ENCODE measurements at places on chromosomes 12 and 14.

GRCh38 chr12:867905-868304, 81.6 kb downstream of the RAD52 start:
- no peak for DNase-seq

- no peak for DNase-seq
Measured at GRCh38 chr14:68704736-68705720, 87.8 kb downstream of the ZFP36L1 start.

DNA sequence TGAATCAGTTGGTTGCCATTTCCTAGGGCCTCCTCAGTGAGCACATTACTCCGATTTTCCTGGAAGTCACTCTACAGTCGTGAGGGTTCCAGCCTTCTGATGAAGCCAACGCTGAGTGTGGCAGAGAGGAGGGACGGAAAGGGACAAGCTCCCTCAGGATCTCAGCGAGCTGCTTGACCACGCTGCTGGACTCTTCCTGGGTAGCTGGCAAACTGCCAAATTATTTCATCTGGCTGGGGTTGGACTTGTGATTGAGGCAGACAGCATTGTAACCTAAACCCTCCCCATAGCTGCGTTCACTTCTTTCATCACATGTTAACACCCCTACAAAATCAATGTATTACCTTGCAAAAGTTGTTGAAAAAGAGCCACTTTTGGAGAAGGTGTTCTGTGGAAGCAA, 69.6 kb upstream of the CHST11 start:
- peak; percentile 76 for DNase-seq

- no peak for DNase-seq
Measured at GRCh38 chr14:100450736-100451135, 127.6 kb downstream of the SLC25A47 start.

- peak; percentile 63 for DNase-seq
Measured at GRCh38 chr12:89351489-89352241, 636 bp downstream of the DUSP6 start.

- DNase-seq, result no peak
Measured at GRCh38 chr12:127399451-127399850, 867.5 kb upstream of the TMEM132C start.

DNA sequence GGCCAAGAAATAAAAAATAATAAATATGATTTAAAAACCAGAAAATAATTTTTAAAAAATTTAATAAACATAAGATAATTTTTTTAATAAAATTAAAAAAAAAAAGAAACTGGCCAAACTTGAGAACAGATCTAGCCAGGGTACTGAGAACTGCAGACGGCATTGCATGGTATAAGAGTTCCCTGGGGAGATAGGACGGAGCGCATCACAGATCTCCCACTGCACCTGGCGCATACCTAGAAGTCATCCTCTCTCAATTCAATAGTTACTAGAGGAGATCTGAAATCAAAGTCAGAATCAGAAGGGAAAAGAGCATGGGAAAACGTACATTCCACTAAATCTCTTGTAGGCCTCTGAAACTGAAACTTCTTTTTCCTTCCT, 58.9 kb upstream of the BCL2L14 start:
- no peak for DNase-seq

DNA sequence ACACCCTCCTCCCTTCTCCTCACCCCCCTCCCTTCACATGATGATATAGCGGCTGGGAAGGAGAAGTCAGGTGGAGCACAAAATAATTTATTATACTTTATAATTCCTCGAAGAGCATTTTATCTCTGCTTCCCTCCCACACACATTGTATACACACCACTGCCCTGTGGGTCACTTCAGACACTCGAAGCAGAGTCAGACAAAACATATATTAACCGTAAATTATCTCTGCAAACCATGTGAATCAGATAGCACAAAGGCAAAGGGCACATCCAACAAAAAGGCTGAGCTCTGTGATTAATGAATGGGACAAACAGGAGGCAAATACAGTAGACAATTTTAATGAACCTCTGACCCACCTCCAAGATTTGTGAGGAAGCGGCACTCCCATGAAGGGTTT, 450.7 kb downstream of the GALC start:
- DNase-seq, result no peak

DNA sequence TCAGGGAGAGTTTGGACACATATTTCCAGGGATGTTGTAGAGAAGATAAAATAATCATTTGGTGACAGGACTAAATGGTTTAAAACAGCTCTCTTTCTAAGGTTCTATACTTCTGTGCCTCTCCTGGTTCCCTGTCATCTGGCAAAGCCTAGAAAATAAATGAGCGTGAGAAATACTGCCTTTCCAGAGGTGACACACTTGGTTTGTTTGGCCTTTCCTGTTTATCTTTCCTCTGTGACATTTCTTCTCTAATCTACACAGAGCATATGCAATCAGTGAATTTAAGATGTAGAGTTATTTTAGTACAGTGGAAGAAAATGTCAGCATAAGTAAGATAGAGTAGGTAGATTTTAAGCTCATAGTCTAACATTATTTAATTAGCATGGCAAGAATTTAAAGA, 22.0 kb upstream of the SSTR1 start:
- DNase-seq, result no peak

- no peak for DNase-seq
Measured at GRCh38 chr12:75781532-75782046, 250.0 kb downstream of the PHLDA1 start.

DNA sequence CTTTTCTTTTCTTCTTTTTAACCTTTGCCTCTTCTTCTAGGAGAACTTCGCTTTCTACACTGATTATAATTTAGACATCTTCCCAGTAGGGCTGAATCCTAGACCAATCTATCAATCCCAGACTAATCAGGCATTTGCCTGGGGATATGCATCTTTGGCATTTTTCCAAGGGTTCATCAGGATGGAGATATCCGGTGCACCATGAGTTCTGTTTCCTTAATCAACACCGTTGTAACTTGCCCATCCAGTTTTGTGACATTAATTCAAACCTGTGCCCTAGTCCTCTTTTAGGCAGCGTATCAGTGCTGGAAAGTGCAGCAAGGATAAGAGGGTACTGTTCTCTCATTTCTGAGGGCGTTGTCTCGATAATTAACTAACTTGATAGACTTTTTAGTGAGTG, 617 bp upstream of the MGP start:
- DNase-seq, result peak; percentile 59

- no peak for DNase-seq
Measured at GRCh38 chr12:16568873-16569272, 37.1 kb downstream of the LMO3 start.

DNA sequence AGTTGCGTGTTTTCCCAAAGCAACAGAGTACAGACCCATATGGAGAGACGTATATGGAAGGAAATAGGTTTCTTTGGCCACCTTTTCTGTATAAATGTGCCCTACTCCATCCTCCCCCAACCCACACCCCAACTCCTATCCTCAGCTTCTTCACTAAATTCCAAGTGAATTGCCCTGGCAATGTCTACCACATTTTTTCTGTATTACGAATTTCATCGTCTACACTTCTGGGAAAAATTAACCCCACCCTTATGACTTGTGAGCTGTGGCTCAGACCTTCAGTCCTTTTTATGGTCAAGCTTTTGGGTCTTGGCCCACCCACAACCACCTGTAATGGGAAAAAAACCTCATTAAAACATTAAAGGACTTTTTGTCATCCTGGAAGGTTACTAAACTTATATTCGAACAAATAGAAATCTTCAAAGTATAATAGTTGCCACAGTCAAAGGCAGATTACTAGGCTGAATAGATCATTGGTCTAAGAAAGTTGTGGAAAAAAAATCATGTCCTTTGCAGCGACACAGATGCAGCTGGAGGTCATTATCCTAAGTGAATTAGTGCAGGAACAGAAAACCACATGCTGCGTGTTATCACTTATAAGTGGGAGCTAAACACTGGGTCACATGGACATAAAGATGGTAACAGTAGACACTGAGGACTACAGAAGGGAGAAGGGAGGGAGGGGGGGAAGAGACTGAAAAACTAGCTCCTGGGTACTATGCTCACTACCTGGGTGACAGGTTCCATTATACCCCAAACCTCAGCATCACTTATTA, 15.7 kb upstream of the NFKBIA start:
- DNase-seq, result no peak

GRCh38 chr12:101933866-101934514, 56.6 kb downstream of the DRAM1 start:
- DNase-seq, result no peak

GRCh38 chr12:122100568-122100967, 22.0 kb downstream of the MLXIP start:
- DNase-seq, result peak; percentile 70

DNA sequence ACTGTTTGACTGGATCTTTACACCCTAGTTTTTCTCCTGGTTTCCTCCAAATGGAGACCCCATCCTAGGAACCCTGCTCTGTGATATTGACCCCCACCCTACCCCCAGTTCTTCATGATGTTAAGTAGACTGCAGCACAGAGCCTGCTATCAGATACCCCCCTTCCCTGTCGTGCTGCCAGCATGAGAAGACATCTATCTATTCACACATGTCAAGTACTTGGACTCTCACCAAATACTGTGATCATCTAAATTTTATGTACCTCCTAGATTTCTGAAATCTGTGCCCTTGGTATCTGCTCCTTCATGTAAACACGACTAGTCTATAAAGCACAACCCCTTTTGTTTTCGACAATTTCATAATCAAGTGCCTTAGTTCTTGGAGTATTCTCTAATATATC, 38.9 kb downstream of the FERMT2 start:
- no peak for DNase-seq

GRCh38 chr14:79093531-79093930, 923.4 kb downstream of the NRXN3 start:
- DNase-seq, result no peak

GRCh38 chr14:48454887-48455286, 779.5 kb upstream of the MDGA2 start:
- no peak for DNase-seq

- DNase-seq, result peak; percentile 22
Measured at GRCh38 chr14:89773644-89774316, 180.8 kb downstream of the EFCAB11 start.

GRCh38 chr14:75392686-75393641, 34.9 kb upstream of the JDP2 start:
- no peak for DNase-seq

DNA sequence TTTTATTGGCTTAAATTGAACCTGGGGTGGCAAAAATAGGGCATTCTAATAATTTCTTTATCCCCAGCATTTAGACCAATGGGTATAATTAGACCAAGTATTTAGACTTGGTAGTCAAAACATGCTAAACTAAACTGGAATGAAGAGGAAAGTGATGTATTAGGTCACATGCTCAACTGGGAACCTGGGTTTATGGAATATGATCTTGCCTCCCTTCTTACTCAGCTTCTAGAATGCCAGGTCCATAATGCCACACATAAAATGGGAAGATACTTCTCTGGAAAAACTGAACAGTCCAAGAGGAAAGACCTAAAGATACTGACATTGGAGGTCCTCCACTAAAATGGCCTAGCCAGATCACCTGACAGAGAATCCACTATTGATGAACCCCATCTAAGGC, 6.2 kb upstream of the BIN2 start:
- no peak for DNase-seq

- DNase-seq, result no peak
Measured at GRCh38 chr12:84135586-84136279, 776.9 kb downstream of the SLC6A15 start.

DNA sequence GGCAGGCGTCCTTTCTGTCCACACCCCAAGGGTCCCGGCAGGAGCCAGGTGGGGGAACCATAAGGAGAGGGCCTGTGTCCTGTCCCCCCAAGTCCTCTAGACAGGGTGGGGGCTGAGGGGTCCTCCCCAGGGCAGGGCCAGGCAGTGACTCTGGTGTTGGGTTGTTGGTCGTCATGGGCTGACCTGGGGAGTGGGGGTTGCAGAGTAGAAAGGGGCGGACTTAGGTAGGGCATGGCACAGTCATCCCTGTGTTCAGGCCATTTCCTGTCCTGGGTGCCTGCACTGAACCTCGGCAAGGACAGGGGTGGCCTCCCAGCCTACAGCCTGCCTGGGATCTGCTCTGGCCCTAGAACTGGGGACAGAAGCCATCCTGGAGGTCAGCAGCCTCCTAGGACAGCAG, 356.2 kb downstream of the TMEM121 start:
- DNase-seq, result no peak

- no peak for DNase-seq
Measured at GRCh38 chr12:57129889-57130288, 1.6 kb downstream of the LRP1 start.

DNA sequence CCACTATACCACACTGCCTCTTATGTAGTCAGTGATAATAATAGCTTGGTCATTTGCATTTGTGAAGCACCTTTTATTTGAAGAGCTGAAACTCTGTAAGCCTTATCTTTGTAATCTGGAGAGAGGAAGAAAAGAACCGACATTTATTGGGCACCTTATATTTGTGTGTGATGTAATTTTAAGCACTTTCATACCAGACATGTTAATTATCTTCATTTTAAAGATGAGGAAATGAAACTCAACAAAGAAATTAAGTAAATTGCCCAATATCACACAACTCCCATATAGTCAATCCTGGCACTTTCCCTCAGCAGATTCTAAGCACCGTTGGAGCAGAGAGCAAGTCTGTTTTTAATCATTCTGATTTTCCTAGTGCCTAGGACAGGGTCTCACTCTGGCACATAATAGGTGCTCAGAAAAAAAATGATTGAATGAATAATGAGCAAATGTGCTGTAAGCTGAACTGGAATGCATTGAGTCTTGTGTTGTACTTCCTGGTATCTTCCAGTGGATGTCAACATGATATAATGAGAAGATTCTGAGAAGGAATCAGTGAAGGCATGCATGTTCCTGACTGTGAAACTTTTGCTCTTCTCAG, 418.9 kb downstream of the ZFP36L1 start:
- no peak for DNase-seq

GRCh38 chr12:80590085-80590484, 117.3 kb upstream of the MYF6 start:
- DNase-seq, result no peak

DNA sequence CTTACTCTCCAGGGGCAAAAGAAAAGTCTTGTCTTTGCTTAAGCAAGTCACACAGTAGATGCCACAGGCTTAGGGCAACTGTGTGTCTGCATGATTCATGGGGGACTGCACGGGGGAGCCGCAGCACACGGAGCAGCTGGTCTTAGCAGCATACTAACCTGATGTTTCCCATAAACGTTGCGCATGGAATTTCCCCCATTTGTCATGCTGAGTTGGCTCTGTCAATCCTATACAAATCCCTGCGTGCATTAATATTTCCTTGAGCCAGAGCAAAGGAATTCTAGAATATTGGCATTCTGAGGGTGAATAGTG, 71.2 kb downstream of the SAMD4A start:
- DNase-seq, result no peak

- DNase-seq, result no peak
Measured at GRCh38 chr12:105897311-105897725, 241.4 kb downstream of the NUAK1 start.

- DNase-seq, result peak; percentile 43
Measured at GRCh38 chr14:89618330-89618708, 201.3 kb upstream of the FOXN3 start.

DNA sequence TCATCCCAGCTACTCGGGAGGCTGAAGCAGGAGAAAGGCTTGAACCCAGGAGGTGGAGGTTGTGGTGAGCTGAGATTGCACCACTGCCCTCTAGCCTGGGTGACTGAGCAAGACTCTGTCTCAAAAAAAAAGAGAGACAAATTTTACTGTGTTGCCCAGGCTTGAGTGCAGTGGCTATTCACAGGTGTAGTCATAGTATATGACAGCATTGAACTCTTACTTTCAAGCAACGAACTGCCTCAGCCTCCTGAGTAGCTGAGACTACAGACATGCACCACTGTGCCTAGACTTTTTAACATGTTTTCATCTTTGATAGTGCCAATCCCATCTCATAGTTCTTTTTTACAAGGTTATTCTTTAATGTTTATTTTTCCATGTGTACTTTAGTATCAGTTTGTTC, 13.7 kb downstream of the ARID2 start:
- DNase-seq, result no peak

GRCh38 chr12:22409377-22410164, 75.1 kb upstream of the ST8SIA1 start:
- DNase-seq, result no peak

GRCh38 chr12:55996715-55997534, at the start of gene SUOX:
Gene SUOX, plus strand, starts transcription at chr12:55997276. Its CDS starts 4,946 bp downstream, at chr12:56002222.
- peak; percentile 96 for DNase-seq

Measured in NCI-H1417 (cell line).